Stimulated activated CD4-positive, alpha-beta T cell treated with anti-CD3 and anti-CD28 coated beads, Interleukin-12 subunit alpha, Interleukin-12 subunit beta, amount 100 ng/mL, for 48 hours (primary cell): ENCODE measurements at places on chromosomes 3 and 15.

- no peak for DNase-seq
Measured at GRCh38 chr3:37481982-37482381, 307.6 kb upstream of the LRRFIP2 start.

- DNase-seq, result no peak
Measured at GRCh38 chr15:32802286-32802936, 84.6 kb downstream of the GREM1 start.

- no peak for DNase-seq
Measured at GRCh38 chr15:25797936-25798901, 64.9 kb downstream of the ATP10A start.

DNA sequence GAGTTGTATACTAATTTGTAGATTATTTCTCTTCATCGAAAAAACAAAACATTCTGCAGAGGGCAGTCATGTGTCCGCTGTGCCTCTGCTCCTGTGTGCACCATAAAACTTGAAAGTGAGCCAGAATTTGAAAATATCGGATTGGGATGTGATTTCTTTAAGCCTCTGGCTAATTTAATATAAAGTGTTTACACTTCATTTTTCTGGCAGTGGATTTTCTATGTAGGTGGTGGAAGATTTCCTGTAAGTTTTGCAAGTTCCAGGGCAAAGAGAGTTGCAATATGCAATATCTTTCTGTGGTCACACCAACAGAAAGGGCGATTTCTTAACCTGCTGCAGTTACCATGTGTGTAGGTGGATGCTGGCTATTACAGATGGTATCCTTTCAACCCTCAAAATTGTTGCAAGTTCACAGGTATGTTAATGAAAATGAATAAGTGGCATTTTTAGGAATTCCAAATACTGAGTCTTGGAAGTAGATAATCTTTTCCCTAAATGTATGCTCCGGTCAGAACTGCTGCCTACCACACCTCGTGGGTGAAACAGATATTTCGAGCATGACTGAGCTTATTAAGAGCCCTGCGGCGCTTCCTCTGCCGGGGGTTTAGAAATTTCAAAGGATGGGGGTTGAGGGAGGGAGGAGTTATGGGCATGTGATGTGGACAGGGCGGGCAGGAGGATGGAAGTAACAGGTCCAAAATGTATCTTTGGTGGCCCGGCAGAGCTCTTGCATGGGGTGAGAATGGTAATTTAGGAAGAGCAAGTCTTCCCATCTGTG lies 134.0 kb downstream of the PGPEP1L start:
- DNase-seq, result no peak

DNA sequence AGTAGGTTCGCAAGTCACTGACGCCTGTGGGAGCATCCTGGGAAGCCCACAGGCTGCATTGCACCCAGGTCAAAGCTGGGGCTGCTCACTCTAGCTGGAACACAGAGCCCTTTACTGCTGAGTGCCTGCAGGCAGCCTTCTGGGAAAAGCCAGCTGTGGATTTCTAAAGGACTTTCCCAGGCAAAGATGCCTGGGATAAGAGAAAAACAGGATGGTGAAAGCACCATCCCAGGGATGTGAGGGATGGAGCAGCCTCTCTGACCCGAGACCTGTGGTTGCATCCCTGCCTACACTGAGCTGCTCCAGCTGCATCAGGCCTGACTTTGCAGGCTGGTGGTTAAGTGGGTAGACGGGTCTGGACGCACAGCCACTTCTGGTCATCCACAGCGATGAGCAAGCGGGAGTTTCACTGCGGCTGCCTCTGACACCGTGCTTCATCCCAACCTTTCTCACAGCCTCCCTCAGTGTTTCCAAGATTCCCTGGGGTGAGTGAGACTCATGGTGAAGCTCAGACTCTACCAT lies 52.5 kb upstream of the AMOTL2 start:
- no peak for DNase-seq

- no peak for DNase-seq
Measured at GRCh38 chr3:76405196-76405595, 619.8 kb upstream of the ZNF717 start.

DNA sequence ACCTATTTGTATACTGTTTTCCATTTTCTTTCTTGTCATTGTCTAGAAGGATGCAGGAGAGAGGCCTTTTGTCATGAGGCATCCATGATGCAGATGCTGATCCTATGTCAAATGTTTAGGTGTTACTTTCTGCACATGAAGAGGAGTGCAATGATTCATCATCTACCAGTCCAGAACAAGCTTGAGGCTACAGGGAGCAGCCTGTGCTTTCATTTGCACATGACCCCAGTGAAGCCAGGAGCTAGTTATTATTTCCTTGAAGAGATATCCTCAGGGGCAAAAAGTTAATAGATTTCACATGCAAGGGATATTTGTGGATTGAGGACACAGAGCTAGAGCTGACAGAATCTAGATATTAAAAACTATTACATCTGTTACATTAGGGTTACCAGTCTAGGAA lies 204.4 kb upstream of the TGFBR2 start:
- DNase-seq, result no peak

- peak; percentile 26 for DNase-seq
Measured at GRCh38 chr15:98599909-98600691, 48.2 kb upstream of the IGF1R start.

DNA sequence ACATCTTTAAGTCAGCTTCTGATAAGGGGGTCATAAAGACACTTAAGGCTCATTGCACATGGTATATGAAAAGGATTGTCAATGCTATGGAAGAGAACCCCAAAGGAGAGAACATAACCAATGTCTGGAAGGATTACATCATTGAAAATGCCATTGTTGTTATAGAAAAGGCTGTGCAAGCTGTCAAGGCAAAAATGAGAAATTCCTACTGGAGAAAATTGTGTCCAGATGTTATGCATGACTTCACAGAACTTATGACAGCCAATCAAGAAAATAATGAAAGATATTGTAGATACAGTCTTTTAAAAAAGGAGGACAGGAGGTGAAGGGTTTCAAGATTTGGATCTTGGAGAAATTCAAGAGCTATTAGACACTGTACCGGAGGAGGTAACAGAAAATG lies 96.3 kb upstream of the MBNL1 start:
- no peak for DNase-seq

DNA sequence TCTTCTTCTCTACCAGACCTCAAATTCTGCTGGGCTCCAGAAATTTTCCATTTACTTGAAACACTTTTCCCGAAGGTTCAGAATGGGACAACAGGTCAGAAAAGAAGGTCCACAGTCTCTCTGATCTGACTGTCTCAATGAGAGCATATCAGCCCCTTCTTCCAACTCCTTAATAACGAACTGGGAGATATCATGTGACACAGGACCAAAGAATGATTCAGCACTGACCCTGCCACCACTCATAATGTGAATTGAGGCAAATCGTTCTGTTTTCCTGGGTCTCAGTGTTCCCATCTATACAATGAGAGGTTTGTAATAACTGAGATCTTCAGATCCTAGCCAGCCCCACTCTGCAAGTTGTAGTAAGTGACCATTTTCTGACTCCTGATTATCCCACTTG lies 500.5 kb downstream of the NTRK3 start:
- DNase-seq, result no peak

- no peak for DNase-seq
Measured at GRCh38 chr3:159266779-159267178, 464.9 kb downstream of the MFSD1 start.

GRCh38 chr3:41726891-41727290 lies 235.0 kb downstream of the ULK4 start:
- DNase-seq, result no peak

DNA sequence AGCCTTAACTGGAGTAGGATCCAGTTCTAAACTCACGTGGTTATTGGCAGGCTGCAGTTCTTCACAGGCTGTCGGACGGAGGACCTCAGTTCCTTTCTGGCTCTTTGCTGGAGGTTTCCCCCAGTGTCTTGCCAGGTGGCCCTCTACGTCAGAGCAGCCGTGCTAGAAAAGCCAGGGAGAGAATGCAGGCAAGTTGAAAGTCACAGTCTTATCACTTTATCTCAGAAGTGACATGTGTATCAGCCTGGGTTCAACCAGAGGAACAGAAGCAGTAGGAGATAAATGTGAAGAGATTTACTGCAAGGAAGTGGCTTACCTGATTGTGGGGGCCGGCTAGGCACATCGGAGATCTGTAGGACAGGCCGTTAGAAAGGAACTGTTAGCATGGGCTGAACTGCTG lies 125.3 kb upstream of the BNIP2 start:
- DNase-seq, result no peak

DNA sequence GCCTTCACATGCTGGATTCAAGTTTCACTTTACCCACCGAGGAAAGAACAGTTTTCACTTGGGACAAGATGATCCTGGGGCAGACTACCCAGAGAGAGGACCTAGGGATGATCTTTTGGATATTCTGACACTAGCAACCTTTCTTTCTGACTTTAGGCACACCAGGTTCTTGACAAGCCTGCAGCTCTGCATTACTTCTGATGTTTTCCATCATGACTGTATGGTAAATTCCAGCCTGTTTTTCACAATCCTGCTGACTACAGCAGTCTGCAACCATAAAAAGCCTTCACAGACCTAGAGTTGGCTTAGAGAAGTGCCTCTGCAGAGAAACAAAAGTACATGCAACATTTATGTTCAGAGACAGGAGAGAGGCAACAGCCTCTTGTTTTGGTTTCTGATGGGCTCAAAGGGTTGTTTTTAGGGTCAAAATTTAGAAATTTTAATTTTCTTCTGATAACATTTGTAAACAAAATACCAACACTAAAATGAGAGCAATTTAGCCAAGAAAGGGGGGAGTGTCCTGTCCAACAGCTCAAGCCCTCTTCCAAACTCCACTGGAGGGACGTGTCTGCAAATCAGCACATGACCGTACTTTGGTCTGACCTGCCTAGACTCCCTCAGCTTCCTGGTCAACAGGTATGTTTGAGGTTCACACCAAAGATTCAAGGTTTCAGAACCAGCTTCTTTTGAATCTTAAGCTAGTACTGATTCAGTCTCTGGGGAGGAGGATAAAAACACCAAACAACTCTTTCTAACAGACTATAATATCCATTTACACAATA lies 799 bp downstream of the ABI3BP start:
- no peak for DNase-seq

GRCh38 chr3:171122861-171123260 lies 96.3 kb upstream of the SLC2A2 start:
- no peak for DNase-seq

GRCh38 chr3:143657391-143657790 lies 190.9 kb downstream of the SLC9A9 start:
- DNase-seq, result no peak

GRCh38 chr3:16789344-16790120 lies 95.2 kb upstream of the PLCL2 start:
- no peak for DNase-seq

DNA sequence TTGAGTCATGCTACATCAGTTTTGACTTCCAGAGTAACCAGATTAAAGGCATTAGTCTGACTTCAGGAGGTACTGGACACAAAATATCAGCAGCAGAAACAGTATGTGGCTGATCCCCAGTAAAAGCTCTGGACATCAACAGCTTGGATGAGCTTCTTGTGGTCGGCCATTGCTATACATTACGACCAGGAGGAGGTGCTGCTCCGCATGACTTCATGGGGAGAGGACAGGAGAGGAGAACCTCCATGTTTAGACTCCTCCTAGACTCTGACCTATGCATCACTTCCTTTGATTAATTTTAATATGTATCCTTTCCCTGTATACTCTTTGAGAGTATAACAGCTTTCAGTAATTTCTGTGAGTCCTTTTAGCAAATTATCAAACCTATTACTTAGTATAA lies 285.6 kb upstream of the ARHGEF26 start:
- no peak for DNase-seq

DNA sequence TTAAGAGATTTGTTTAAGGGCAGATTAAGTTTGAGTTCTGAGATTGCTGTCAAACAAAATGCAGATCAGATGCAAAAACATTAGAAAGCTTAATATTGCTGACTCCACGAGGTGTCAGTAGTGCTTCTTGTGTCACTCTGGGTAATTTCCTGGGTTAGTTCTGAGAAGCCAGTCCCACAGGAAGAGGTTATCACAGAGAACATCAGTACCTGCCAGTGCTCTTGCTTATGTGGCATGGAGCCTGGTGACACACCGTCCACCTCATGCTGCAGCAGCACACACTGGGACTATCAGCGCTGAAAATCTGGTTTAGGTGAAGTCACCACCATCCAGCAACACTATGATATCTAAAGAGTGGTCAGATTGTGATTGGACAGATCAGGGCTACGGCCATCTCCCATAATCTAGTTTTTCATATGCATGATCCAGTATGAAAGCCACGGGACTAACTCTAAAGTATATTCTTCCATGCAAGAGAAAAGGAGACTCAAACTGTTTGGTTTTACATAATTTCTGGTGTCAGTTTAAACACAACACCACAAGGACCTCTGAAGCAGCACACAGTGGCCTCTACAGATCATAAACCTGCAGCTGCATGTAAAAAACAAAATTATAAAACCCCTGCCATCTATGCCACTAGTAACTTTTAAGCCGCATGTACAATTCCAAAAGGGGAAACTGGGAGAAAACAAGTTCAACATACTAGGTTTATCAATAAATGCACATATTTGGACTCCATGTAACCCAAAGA lies 36.1 kb upstream of the MYO5C start:
- peak; percentile 20 for DNase-seq

DNA sequence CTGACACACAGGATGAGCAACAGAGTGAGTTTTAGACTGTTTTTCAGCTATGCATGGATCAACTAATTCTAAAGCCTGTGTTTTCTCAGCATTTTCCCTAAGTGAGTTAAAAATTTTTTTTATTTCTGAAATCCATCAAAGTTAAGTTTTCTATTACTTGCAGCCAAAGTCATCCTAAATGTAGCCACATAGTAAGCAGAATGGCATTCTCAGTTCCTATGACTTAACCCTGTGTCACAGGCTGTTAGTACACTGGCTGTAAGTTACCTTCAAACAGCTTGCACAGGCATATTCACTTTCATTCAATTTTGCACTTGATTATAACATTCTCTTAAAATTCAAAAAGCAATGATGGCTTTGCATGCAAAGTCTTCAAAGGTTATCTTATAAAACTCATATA lies 368.2 kb downstream of the OCA2 start:
- no peak for DNase-seq

DNA sequence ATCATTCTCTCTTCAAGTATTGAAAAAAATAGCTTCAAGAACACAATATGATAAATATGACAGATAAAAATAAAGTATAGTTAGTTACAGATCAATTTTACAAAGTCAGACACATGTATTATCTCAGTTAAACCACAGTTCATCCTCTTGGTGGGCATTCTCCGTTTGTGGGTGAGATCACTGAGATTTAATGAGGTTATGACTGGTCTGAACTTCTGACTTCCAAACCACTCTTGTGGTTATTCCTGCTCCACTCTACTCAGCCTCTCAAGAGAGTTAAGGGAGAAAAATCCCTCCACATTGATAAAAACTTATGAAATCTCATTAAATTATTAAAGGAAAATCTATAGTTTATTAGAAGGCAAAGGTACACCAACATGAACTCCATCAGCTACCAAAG lies 229.9 kb upstream of the LRTM1 start:
- DNase-seq, result no peak
